Osteoblast (primary cell): ENCODE measurements at places on chromosomes 3 and 15. TPM values are rescaled to one million over a fixed set of nuclear protein-coding genes. Genes with fewer than 3 reads are reported as not detected.

The TIGIT gene
- total RNA-seq = not detected in 2 replicates

The ANKDD1A gene
- 3.8 and 6.2 TPM in 2 replicates for total RNA-seq

The MED12L gene
- total RNA-seq = 0.59 and 2.2 TPM in 2 replicates

The LEKR1 gene
- 0.36 and 1.5 TPM in 2 replicates for total RNA-seq

The LRRC2 gene
- total RNA-seq = 4.7 and 5.1 TPM in 2 replicates

The PSMA4 gene
- total RNA-seq = 209 and 214 TPM in 2 replicates

The MCF2L2 gene
- total RNA-seq = under 0.01 TPM in 2 replicates

The FANCD2 gene
- 3.2 and 6.2 TPM in 2 replicates for total RNA-seq

The SEC22A gene
- total RNA-seq = 27.9 and 36.2 TPM in 2 replicates

The STRIT1 gene
- not detected in 2 replicates for total RNA-seq

The PTPRG gene
- total RNA-seq = 148 TPM in 2 replicates

The PCYT1A gene
- 84.6 and 86.1 TPM in 2 replicates for total RNA-seq

The ISLR2 gene
- under 0.01 TPM in 1 of 2 replicates, not detected in the other for total RNA-seq

The LAMB2 gene
- 355 and 450 TPM in 2 replicates for total RNA-seq

The C3orf49 gene
- total RNA-seq = not detected in 2 replicates

The IL17RD gene
- 2.2 and 3.5 TPM in 2 replicates for total RNA-seq
